Fibroblast of upper back skin (primary cell): ENCODE measurements at places on chromosomes 2 and 18.

DNA sequence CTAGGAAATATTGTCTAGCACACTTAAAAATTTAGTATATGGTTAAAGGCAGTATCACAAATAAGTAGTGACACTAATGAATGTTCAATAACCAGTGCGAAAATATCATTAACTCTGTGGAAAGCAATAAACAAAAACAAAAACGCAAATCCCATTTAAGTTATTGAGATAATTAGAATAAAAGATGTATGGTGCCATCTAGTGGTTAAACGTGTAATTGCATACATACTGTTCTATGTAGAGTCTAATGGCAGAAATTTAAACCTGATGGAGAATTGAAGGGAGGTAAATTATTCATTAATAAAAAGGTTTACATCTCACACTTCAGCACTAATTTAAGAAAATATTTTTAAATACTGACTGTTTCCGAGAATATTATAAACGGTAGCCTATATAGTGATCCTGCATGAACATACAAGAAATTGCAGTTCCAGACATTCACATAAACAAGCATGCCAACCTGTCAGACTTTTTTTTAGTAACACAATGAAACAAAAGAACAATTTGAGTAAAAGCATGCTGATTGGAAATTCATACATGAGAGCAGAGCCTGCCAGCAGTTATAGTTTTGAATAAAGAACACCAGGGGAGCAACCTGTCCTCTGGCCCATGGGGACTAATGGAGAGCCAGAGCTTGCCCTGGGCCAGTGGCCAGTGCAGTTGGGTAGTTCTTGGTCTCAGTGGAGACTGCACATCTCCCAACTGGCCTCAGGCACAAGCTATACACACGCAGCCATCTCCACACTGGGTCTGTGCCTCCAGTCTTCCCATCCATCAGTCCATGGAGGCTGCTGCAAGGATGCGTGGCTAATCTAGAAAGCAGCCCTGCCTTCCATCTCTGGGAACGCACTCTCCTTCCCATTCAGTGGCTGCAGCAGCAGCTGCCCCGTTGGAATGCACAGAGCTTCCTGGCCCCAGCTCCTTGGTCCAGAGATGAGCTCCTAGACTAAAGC, 28.0 kb downstream of the GCG start:
- peak; percentile 63 for DNase-seq

DNA sequence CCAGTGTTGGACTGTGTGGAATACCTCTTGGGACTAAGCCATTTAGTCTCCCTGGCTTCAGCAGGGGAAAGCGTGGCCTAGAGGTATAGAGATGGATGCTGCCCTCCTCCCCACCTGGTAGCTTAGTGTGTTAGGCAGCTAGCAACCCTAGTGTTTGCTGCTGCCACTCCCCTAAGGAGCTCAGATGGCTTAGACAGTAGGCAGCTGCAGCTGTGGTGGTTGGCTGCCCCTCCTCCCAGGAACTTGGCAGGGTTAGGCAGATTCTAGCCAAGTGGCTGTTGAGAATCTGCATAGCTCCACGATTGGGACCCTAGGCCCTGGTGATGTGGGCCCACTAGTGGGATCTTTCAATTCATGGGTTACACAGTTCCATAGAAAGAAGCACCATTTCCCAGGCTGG, 550.4 kb upstream of the CHAC2 start:
- DNase-seq: no peak

- DNase-seq: no peak
These were observed 1063.3 kb downstream of the BCL11A start for GRCh38 chr2:59490192-59490591.

- no peak for DNase-seq
These were observed 97.1 kb downstream of the TEX51 start for GRCh38 chr2:126995621-126996377.

- peak; percentile 29 for DNase-seq
These were observed 558.3 kb upstream of the GCFC2 start for GRCh38 chr2:76268902-76269620.
